ENCODE measurements at places on chromosomes 1 and 21. TPM values are rescaled to one million over a fixed set of nuclear protein-coding genes. Genes with fewer than 3 reads are reported as not detected.

- H3K27ac ChIP-seq = no peak overlapping the region
- no peaks in the 10 kb centered on the region for H3K36me3 ChIP-seq
- H3K27me3 ChIP-seq = no peaks in the 10 kb centered on the region
- no peaks in the 10 kb centered on the region for H3K4me1 ChIP-seq
- DNase-seq = no peak
Observed at GRCh38 chr1:185257950-185258208, 59.2 kb downstream of the IVNS1ABP start.

SPRR2D gene
- not detected for polyA plus RNA-seq

DNA sequence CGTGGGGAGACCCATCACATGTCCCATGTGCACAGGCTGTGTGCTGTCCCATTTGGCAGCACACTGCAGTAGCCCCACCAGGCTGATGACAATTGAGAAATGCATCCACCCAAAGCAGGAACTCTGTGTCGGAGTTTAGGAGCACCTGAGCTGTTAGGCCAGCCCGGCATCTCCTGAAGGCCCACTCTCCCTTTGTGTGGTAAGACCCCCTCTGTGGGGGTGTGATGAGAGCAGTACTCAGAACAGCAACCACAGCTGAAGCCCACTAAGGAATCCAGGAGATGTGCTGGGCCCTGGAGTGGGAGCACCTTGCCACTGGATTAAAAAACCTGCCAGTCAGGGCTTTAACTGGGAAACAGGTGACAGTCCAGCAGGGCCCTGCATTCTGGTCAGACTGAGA lies 37.2 kb downstream of the FCRL5 start:
- no peaks in the 10 kb centered on the region for H3K4me1 ChIP-seq
- no peak for DNase-seq
- H3K36me3 ChIP-seq = no peaks in the 10 kb centered on the region
- no peaks in the 10 kb centered on the region for H3K27me3 ChIP-seq

MTFR1L gene
- polyA plus RNA-seq = 23.1 TPM

- no peaks in the 10 kb centered on the region for H3K4me1 ChIP-seq
- H3K27me3 ChIP-seq = no peaks in the 10 kb centered on the region
- DNase-seq = no peak
- H3K27ac ChIP-seq = no peak overlapping the region
- no peaks in the 10 kb centered on the region for H3K36me3 ChIP-seq
- H3K4me3 ChIP-seq = no peak overlapping the region
Observed at GRCh38 chr1:192475970-192476369, 99.6 kb upstream of the RGS1 start.

ELF3 gene
- 32.0 TPM for polyA plus RNA-seq

- DNase-seq = no peak
- no peaks in the 10 kb centered on the region for H3K36me3 ChIP-seq
- no peaks in the 10 kb centered on the region for H3K4me1 ChIP-seq
- no peaks in the 10 kb centered on the region for H3K27me3 ChIP-seq
- H3K27ac ChIP-seq = no peak overlapping the region
Observed at GRCh38 chr1:89698624-89699023, 65.7 kb downstream of the LRRC8C start.

- H3K4me3 ChIP-seq = no peak overlapping the region
- DNase-seq = no peak
- no peak overlapping the region for H3K27ac ChIP-seq
- no peaks in the 10 kb centered on the region for H3K27me3 ChIP-seq
- H3K36me3 ChIP-seq = peaks cover 37% of the 10 kb centered on the region
- no peaks in the 10 kb centered on the region for H3K4me1 ChIP-seq
Observed at GRCh38 chr1:201851949-201852348, 23.0 kb downstream of the IPO9 start.

DNA sequence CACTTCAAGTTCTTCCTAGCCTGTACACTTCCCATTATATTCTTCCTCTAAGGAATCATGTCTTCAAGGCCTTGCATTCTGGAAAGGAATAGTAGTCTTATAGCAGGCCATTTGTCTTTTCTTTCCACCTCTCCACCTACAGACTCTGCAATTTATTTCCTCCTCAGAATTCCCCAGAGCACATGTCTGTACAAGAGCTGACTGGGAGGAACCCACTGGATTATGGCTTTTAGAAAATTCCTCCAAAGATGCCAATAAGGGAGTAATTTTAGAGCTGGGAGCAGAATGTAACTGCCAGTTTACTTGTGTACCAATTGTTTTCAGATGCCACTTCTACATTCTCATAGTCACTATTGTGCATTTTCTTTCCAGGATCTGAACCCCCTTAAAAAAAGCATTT lies 3.4 kb upstream of the PSMG1 start:
- H3K4me1 ChIP-seq = no peaks in the 10 kb centered on the region
- no peaks in the 10 kb centered on the region for H3K36me3 ChIP-seq
- no peaks in the 10 kb centered on the region for H3K27me3 ChIP-seq
- no peak for DNase-seq
- no peak overlapping the region for H3K27ac ChIP-seq

FALEC gene
- not detected for polyA plus RNA-seq

- no peak for DNase-seq
- H3K36me3 ChIP-seq = no peaks in the 10 kb centered on the region
- no peak overlapping the region for H3K4me3 ChIP-seq
- H3K4me1 ChIP-seq = no peaks in the 10 kb centered on the region
Observed at GRCh38 chr21:46093668-46094400, 4.1 kb upstream of the COL6A2 start.

KCNK1 gene
- polyA plus RNA-seq = 16.4 TPM

All from H1 (cell line).